Omental fat pad (tissue), 4 donors: ENCODE measurements at places on chromosomes 5 and 9. TPM values are rescaled to one million over a fixed set of nuclear protein-coding genes. Genes with fewer than 3 reads are reported as not detected.
A peak's percentile ranks its signal among the peaks of the same experiment; 100 is the strongest.

GRCh38 chr5:157076558-157076957 is 17.6 kb upstream of the HAVCR1 start:
- DNase-seq = no peak

DNA sequence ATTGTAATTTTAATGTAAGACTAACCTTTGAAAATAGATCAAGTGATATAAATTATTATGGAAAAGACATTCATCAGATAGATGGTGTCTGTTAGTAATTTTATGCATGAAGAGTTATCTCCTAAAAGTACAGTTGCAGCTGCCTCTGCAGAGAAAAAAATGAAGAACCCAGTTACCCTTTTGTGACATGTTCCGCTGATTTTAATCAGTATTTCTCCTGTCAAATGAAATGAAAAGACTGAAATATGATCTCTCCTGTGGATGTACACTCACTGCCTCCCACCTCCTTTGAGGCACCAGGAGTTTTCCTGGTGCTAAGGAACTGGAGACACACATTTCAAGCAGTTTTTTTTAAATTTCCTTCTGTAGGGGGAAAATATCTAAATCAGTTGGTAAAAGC is 277.4 kb downstream of the KIF4B start:
- no peak for DNase-seq

GRCh38 chr5:150135557-150136304 is 19.9 kb downstream of the PDGFRB start:
- DNase-seq = no peak

GRCh38 chr5:93585767-93586385 is 2.9 kb downstream of the NR2F1 start:
- no peak for DNase-seq

- no peak for DNase-seq
These were observed 141.8 kb downstream of the DMXL1 start for GRCh38 chr5:119212676-119213075.

- DNase-seq = no peak
These were observed 16.0 kb downstream of the TRAF1 start for GRCh38 chr9:120910643-120911042.

- no peak for DNase-seq
These were observed 334.3 kb downstream of the ICE1 start for GRCh38 chr5:5756762-5757161.

DNA sequence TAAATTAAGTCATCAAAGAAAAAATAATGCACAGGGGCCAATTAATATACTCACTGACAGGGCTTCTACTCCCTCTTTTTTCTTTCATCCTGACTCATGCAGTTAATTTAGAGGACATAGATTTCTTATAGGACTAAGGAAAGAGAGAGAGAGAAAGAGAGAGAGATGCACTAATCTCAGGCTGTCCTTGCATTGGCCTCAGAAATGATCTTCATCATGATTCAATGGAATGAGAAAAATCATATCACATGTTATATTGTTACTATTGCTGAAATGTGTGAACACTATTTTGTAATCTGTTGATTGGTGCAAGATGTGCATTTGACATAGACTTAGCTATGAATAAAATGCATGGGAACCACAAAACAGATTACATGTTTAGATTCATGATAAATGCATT is 608.3 kb upstream of the NUDT12 start:
- DNase-seq = no peak

GRCh38 chr5:90813392-90813791 is 254.8 kb downstream of the ADGRV1 start:
- no peak for DNase-seq

DNA sequence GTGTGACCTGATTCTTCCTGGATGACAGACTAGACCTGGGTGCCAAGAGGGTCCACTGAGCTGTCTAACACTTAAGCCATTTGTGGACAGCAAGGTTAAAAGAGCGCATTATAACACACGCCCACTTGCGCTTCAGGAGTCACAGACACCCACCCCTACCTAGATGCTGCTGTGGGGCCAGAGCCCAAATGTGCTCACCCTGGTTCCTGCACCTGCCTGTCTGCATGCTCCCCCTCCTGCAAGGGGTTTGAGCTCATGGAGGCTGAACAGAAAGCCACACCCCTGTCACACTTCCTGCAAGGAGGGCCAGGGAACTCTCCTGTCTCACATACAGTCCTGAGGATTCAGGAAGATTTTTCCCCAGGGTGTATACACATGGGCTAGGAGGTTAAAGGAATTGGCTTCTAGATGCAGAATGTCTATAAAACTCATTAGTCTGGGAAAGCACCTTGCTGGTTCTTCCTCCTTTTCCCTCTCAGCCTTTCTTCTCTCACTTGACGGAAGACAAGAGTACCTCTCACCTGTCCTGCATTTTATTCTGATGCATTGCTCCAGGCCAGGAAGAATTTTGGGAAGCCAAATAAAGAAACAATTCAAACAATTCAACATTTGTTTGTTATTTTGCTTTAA is 87.4 kb upstream of the LHFPL2 start:
- no peak for DNase-seq

GRCh38 chr9:123957731-123958130 is 27.8 kb upstream of the DENND1A start:
- no peak for DNase-seq

- DNase-seq = no peak
These were observed 304.7 kb downstream of the CTNND2 start for GRCh38 chr5:11599499-11599898.

- no peak for DNase-seq
These were observed 161.9 kb downstream of the ALDH1A1 start for GRCh38 chr9:72790989-72791388.

DNA sequence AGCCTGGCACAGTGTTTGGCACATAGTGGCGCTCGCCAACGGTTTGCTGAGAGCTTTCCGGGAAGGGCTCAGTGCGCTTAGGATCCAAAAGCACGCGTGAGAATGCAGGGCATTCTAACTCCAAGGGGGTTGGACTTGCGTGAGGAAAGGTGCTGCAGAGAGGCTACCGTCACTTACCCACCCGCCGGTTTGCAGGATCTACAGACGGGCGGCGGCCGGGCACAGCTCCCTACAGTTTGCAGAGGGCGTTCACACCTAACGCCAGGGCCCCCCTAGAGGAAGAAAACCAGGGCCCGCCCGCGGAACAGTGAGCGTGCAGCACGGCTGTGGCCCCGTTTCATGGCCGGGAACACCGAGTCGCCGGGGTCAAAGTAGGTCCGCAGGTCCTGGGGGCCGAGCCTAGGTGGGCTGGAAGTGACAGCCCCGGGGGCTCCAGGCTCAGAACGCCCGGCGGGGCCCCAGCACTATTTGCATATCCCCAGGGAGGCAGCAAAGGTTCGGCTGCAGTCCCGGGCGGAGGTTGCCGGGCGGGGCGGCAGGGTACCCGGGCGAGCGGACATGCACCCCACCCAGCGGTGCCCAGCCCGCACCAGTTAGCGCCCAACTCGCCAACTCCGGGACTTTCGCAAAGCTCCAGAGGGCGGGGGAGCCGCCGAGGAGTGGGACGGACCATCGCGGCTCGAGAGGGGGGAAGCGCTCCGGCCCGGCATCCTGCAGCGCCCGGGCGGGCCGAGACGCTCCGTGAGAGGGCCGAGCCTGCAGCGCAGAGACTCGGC is 526 bp upstream of the GALNT10 start:
- DNase-seq = no peak

DNA sequence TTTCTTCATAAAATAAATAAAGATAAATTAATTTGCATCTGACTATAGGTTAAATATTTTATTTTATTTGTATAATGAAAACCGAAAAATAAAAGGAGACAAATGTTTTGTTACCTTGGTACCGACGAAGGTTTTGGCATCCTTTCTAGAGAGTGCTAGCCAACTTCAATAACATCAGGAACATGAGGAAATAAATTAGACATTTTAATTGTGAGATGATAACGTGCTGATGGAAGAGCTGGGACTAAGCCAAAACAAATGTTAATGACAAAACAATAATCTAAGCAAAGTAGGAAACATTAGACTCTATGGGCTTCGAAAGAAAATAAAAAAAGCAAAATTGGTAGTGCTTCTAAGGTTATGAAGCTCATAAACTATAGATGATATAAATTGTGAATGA is 201.0 kb downstream of the IRX2 start:
- no peak for DNase-seq

DNA sequence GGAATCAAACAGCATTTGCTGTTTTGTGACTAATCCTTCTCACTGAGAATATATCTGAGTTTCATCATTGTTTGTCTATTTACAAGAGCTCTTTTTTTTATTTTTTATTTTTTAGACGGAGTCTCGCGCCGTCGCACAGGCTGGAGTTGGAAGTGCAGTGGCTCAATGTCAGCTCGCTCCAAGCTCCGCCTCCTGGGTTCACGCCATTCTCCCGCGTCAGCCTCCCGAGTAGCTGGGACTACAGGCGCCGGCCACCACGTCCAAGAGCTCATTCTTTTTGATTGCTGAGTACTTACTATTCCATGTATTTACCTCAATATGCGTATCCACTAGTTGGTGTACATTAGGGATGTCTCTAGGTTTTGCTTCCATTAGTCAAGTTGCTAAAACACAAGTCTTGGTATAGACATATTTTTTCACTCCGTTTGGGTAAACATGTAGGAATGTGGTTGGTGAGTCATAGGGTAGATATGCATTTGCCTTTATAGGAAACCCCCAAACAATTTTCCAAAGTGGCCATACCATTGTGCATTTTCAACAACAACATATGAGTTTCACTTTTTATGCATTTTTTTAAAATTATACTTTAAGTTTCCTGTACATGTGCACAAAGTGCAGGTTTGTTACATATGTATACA is 1005.0 kb upstream of the CDH10 start:
- DNase-seq = no peak

- DNase-seq = no peak
These were observed 12.3 kb downstream of the PAPPA start for GRCh38 chr9:116165912-116166311.

- no peak for DNase-seq
These were observed 13.9 kb downstream of the IL7R start for GRCh38 chr5:35870605-35871004.

GRCh38 chr5:22293147-22293546 is 560.0 kb downstream of the CDH12 start:
- no peak for DNase-seq

GRCh38 chr5:91123291-91123690 is 259.8 kb downstream of the ARRDC3 start:
- DNase-seq = no peak

- DNase-seq = no peak
These were observed 73.2 kb downstream of the KIAA1958 start for GRCh38 chr9:112559629-112560413.

DNA sequence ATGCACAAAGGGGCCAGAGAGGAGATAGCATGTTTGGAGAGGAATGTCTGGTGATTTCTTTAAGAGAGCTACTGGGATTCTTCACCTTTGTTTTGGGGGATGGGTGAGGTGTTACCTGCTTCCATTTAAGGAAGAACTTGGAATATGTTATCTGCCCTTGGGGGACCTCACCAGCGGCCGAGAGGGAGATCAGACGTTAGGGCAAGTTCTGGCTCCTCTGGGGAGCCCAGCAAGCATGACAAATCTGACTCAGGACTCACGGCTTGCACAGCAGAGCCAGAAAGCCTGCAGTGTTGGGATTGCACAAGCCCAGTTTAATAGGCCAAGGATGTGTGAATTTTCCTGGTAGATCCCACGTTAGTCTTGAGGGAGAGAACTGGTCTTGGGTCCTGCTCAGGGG is 40.3 kb downstream of the SLC28A3 start:
- no peak for DNase-seq

DNA sequence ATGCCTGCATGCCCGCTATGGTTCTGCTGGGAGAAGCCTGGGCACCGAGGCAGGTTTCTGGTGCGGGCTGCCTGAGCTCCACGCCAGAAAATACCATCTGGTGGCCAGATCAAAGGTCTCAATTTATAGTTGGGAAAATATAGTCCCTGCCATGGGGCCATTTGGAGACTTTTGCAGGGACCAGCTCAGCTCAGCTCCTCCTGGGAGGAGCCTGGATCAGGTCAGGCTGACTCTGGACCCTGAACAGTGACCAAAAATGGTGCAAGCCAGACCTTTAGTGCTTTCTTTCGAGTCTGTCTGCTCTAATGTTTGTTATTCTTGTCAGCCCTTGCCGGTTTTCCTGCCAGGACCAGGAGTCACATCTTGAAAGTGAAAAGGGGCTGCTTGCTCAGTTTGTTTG is 31.8 kb downstream of the HMCN2 start:
- DNase-seq = no peak

GRCh38 chr9:83431101-83432060 is 106.8 kb downstream of the FRMD3 start:
- no peak for DNase-seq

DNA sequence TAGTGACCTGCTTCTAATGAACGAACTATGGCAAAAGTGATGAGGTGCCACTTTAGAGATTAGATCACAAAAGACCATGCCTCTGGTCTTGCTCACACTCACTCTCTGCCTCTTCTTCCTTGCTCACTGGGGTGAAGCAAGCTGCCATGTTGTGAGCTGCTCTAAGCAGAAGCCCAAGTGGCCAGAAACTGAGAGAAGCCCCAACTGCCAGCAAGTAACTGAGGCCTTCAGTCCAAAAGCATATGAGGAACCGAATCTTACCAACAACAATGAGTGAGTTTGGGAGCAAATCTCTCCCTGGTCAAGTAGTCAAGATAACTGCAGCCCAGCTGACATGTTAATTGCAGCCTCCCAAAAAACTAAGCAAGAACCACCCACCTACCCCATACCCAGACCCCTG is 126.0 kb upstream of the ACO1 start:
- DNase-seq = no peak

GRCh38 chr5:95649274-95649673 is 2.7 kb downstream of the RFESD start:
- no peak for DNase-seq

- DNase-seq = no peak
These were observed 7.2 kb downstream of the ADAMTS2 start for GRCh38 chr5:179337796-179338676.

- no peak for DNase-seq
These were observed 424 bp upstream of the MARCOL start for GRCh38 chr5:148237785-148238417.

- peak; percentile 21 for DNase-seq
These were observed 41.1 kb upstream of the NEK6 start for GRCh38 chr9:124216474-124217176.

GRCh38 chr9:137311986-137312851 is 10.1 kb upstream of the NRARP start:
- peak; percentile 12 for DNase-seq

GRCh38 chr5:139971202-139971725 is 71.8 kb downstream of the NRG2 start:
- no peak for DNase-seq

- no peak for DNase-seq
These were observed 201.2 kb downstream of the FOXD4L6 start for GRCh38 chr9:40927260-40927631.

Gene GCNT4
- total RNA-seq = 0.69 TPM

Gene GPR150
- total RNA-seq = 0.24 TPM

Gene SLCO6A1
- total RNA-seq = not detected

Gene IL33
- 37.2 TPM for total RNA-seq

Gene TLX3
- total RNA-seq = not detected

Gene TAF11L5
- not detected for total RNA-seq

Gene SHOC1
- not detected for total RNA-seq

Gene CCDC192
- total RNA-seq = not detected

Gene CCDC152
- total RNA-seq = 0.44 TPM

Gene SPINK6
- total RNA-seq = not detected

Gene KIF24
- 0.44 TPM for total RNA-seq

Gene C9orf50
- not detected for total RNA-seq

Gene GRIA1
- 9.6 TPM for total RNA-seq

Gene BARHL1
- not detected for total RNA-seq

Gene JAK2
- 31.1 TPM for total RNA-seq
